GM20000 (cell line): ENCODE measurements at places on chromosomes 7 and 10.

DNA sequence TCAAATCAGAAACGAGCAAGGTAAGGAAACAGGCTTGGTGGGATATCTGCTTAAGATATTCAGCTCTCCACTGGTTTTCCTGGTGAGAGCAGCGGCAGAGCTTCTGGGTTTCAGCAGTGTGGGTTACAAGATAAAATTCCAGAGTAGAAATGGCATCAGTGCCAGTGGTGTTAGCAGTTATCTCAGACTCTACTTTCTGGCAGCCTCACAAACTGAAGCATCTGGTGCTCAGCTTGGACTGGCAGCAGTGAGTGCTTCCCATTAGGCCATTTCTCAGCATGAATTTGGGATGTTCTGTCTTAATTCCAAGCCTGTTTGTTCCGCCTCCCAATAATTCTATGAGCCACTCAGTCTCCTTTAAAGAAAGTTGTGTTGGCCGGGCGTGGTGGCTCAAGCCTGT is 6.9 kb upstream of the GSTO2 start:
- DNase-seq: no peak

- no peak for DNase-seq
Measured at GRCh38 chr7:130998993-130999602, 265.1 kb upstream of the KLF14 start.

- DNase-seq: no peak
Measured at GRCh38 chr7:146411975-146412374, 295.4 kb downstream of the CNTNAP2 start.

GRCh38 chr10:60293581-60294175 is 96.0 kb downstream of the ANK3 start:
- no peak for DNase-seq

- no peak for DNase-seq
Measured at GRCh38 chr10:8628351-8628750, 573.9 kb downstream of the GATA3 start.

DNA sequence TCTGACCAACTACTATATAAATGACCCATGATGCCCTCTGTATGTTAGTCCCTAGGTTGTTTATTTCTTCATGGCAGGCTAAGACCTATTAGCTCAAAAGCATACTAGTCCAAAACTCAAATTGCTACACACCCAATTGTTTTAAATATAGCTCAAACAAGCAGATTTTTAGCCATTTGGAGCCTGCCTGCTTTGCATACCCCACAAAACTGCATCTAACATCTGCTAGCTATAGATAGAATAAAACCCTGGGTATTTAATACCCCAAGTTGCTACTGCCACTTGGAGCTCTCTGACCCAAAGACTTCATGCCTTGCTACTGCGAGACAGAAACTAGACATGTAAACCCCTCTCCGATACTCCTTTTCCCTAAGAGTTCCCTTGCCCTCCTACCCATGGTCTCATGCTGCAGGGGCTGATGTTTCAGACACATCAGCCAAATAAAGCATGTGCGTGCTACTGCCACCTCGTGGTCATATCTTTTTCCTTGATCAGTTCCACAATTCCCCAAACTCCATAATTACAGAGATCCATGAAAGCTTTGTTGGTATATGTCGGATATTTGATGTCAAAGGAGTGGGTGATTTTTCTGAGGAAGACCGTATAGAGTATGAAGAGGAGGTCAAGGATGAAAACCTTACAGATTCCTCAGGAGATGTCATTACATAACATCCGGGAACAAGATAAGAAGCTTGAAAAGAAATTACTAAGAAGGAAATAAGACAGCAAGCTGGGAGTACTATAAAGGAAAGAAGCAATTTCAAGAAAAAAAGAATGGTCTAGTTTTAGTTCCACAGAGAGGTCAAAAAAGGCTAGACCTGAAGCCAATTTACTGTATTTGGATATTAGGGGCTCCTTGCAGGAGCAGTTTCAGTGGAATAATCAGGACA is 386.6 kb downstream of the SH2D4B start:
- peak; percentile 12 for DNase-seq

DNA sequence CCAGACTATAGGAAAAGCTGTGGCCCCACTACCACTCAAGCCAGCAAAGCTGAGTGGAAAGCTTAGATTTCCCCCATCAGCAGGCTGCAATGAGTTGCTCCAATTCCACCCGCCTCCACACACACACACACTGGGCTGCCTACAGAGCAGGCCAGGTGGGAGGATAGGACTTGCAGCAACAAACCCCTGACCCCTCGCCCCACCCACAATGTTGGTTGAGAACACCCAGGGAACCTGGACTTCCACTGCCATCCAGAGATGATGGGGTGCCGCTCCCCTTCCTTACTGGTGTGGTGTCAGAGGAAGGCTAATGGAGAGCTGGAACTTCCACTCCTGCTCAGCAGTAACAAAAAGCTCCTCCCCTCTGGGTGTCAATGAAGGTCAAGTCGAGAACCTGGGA is 16.8 kb upstream of the PLEKHA1 start:
- DNase-seq: no peak

DNA sequence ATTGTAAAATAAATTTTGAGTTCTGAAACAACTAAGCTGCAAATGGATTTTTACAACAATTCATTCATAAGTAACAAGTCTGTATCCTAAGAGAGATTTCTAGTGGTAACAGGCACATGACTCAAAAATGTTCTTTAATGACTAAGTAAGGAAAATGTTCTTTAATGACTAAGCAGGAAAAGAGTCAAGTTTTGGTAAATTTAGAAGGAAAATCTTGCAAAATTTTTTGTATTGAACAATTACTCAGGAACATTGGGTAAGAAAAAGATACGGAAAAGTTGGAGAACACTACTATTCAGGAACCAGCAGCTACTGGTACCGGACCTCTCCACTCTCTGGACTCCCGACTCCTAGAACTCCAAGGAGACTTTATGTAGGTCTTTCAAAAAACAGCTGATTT is 33.5 kb downstream of the HYCC1 start:
- DNase-seq: no peak

- no peak for DNase-seq
Measured at GRCh38 chr7:135748770-135749169, at the start of gene FAM180A. FAM180A (minus strand) TSS chr7:135748813; CDS start chr7:135748580, 233 bp downstream.

GRCh38 chr10:119346095-119346832 is 138.9 kb downstream of the GRK5 start:
- no peak for DNase-seq

DNA sequence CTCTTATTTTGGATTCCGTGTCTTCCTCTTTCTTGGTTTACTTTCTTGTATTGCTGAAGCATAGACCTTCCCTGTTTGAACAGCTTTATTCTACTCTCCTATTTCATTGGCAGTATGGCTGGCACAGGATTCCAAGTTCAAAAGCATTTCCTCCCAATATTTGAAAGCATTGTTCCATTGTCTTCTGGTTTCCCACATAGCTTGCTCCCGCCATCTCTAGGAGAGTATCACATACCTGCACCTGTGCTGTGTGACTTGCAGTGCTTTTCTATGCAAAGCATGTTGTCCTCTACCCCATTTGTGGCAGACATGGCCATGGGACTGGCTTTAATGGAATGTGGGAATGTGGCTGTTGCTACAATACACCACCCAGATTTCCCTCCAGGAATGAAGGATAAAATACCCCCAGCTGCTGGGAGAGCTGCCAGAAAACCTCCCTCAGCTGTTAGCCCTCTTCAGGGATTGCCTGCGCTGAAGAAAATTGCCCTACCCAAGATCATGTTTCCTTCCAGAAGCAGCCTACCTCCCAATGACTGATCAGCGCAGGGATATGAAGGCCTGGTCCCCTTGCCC is 6.9 kb upstream of the MYOF start:
- DNase-seq: no peak

DNA sequence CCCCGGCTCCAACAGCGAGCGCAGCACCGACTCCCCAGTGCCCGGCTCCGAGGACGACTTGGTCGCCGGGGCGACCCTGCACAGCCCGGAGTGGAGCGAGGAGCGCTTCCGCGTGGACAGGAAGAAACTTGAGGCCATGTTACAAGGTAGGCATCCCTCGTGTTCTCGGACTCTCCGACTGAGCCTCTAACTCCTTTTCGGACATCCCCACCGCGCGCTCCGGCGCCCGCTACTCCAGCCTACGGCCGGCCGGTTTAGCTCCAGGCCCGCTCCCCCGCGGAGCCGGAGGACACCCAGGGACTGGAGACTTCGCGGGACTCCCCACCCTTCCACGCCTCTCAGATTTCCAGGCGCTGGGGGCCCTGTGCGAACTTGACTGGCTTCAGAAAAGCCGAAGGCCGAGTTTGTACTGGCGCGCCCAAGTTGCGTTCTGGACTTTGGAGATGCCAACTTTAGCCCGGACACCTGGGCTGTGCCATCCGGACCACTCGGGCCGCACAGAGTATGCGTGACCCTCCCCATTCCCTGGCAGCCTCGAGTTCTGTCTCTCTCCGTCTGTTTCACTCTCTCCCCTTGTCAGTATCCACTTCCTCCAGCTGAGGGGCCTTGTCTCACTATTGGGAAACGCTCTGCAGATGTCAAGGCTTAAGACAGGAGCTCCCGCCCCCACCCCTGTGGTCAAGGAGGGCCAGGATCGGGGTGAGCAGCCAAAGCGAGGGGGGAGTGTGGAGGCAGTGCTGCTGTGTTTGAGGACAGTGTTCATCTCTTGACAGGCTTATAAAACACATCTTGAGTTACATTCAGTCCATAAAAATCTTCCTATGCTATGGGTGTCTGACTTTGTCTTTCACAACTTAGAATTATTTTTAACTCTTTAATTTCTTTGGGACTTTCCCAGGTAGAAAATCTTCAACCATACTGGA is 777 bp downstream of the BICC1 start:
- peak; percentile 23 for DNase-seq

DNA sequence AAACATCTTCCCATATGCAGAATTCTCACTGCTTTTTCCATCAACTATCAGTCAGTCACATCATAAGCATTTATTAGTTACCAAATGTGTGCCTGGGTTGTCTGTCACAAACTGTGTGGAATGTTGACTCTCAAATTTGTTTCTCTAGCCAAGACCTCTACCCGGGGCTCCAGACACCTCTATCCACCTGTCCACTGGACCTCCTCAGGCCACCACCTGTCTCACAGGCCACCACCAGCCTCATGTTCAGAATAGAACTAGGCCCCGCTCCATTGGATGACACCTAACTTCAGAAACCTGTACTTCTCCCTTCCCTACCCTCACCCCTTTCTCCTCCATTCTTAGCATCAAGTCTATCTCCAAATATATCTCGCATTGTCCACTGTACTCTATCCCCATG is 176.9 kb downstream of the CHN2 start:
- DNase-seq: no peak

- DNase-seq: no peak
Measured at GRCh38 chr10:49010295-49010694, 70.7 kb upstream of the LRRC18 start.

DNA sequence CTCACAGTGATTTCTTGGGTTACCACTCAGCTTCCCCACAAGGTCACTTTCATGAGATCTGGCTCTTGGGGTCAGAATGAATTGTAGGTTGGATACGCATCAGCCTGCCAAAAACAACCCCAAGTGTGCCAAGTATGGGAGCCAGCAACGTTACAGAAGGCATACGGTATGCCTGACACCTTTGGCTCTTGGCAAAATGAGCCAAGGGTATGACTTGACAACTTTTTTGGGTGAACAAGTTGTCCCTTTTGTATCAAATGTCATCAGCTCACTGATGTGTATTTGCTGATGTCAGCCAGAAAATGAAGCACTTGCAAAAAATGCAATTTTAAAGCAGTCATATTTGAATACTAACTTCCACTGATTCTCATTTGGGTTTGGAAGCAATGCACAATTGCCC is 168.4 kb downstream of the CACNB2 start:
- no peak for DNase-seq
